ENCODE measurements at places on chromosomes 1 and 21. TPM values are rescaled to one million over a fixed set of nuclear protein-coding genes. Genes with fewer than 3 reads are reported as not detected.

CATSPERE gene
- total RNA-seq = 0.79 TPM

HJV gene
- not detected for total RNA-seq

PADI4 gene
- total RNA-seq = 11.6 TPM

CD1E gene
- total RNA-seq = not detected

MFSD2A gene
- 3.7 TPM for total RNA-seq

GPA33 gene
- total RNA-seq = 4.5 TPM

KLHDC8A gene
- not detected for total RNA-seq
